ENCODE measurements at places on chromosomes 2 and 18.

- DNase-seq = no peak
These were observed 508.3 kb upstream of the MYT1L start for GRCh38 chr2:2839393-2839781.

DNA sequence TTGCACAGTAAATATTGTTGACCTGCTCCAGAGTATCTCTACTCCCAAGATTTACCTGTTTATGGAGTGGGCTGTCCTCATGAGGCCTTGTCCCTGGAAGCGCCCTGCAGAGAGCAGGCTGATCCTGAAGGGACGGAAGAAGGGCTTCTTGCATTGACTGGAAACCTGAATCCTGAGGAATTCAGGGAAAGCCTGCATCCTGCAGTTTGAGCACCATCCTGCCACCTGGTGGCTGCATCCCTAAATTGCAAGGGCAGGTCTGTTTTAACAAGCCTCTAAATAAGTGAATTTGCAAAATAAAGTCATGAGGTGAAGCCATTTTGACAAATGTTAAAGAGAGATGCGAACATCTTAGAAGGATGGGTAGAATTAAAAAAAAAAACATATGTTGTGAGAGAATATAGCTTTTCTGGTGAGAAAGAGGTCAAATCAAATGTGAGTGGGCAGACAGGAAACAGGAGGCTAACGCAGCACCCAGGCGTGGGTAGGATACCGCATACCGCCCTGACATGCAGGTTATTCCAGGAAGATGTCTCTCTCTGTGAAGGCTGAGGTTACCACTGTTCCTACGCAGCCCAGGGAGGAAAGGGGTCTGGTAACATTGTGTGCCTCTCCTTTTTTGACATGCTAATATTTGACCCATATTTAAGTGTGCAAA lies 754.9 kb downstream of the RNF144A start:
- DNase-seq = no peak

GRCh38 chr2:29382486-29382885 lies 267.3 kb downstream of the CLIP4 start:
- no peak for DNase-seq

DNA sequence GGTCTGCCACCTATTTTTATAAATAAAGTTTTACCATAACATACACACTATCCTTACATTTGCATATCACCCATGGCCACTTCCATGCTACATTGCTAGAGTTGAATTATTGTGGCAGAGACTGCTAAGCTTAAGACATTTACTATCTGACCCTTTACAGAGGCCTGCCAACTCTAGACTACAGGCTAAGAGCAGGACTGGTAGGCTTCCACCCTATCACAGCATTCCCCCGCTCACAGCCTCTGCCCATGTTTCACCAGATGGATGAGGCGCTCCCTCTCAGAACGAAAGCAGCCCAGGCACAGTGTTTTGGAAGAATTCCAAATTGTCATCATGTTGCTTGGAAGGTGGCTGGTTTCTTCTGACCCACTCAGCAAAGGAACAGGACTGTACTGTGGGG lies 91.7 kb upstream of the SLC35G4 start:
- no peak for DNase-seq

- no peak for DNase-seq
These were observed 21.9 kb downstream of the TMEM177 start for GRCh38 chr2:119700866-119701265.

GRCh38 chr2:189192766-189193165 lies 13.2 kb upstream of the COL5A2 start:
- DNase-seq = no peak

GRCh38 chr18:49177071-49177470 lies 226.3 kb upstream of the SMAD7 start:
- DNase-seq = no peak

- DNase-seq = no peak
These were observed 13.3 kb upstream of the ZEB2 start for GRCh38 chr2:144533221-144533620.

DNA sequence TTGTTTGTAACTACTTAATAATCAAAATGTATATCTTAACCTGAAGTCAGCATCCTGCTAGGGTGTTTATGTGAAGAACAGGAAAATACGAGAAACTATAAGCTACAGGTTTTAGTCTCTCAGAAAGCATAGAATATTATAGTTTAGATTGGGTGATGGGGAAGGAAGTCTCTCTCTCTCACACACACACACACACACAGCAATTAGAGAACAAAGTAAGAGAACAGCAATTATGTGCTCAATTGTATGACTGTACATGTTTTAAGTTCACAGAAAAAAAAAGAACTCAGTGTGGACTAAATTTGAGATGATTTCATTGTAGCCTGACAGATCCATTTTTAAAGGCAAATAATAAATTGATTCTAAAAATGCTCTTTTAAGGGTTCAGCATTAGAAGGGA lies 94.3 kb upstream of the ZNF516 start:
- DNase-seq = no peak

- no peak for DNase-seq
These were observed 125.4 kb upstream of the FOSL2 start for GRCh38 chr2:28267282-28267681.

GRCh38 chr2:231390667-231391066 lies 4.8 kb upstream of the B3GNT7 start:
- no peak for DNase-seq

- no peak for DNase-seq
These were observed 232.0 kb upstream of the NRXN1 start for GRCh38 chr2:51263951-51264350.

DNA sequence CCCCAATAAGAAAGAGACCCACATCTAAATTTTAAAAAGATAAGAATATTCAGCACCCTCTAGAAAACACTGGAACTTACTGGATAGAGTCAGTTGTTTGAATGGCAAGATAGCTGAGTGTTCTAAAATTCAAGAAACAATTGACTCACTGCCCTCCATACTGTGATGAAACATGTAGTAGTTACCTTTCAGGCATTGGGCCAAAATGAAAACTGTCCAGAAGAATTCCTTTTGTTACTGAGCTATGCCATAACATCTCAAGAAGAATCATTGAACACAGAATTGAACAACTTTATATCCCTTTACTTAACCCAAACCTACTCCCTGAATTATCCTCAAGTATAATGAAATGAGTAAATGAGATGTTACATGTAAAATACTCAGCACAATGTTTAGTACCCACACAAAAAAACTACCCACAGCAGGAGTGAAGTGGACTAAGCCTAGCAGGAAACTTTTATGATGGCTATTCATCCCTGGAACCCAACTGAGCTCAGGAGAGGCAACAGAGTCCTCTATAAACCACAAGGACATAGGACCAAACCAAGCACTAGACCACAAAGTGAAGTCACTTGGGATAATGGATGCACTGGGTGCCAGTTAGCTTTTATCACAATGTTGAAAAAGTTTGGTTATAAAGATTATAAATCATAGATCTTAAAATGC lies 32.7 kb downstream of the RBM43 start:
- no peak for DNase-seq

- no peak for DNase-seq
These were observed 934.8 kb upstream of the DDX18 start for GRCh38 chr2:116879650-116880160.

- DNase-seq = no peak
These were observed 486.1 kb upstream of the ID2 start for GRCh38 chr2:8195784-8196183.

DNA sequence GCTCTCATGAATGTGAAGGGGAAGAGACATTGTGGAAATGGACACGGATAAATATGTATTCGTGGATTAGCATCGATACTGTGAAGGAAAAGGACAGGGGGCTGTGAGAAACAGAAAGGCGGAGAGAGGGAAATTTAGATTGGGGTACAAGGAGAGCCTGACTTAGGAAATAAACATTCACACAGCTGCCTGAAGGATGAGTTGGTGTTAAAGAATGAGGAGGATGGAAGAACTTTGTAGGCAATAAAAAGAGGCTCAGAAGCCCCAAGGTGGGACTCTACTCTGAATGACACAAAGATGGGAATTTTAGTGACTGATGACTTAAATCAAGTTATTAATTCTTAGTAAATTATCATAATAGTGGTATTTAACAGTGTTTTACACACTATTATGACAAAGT lies 10.1 kb downstream of the MYO1B start:
- DNase-seq = no peak

GRCh38 chr2:189580658-189581353 lies at the start of gene SLC40A1:
Gene SLC40A1, minus strand, starts transcription at chr2:189580786. Its CDS starts 326 bp downstream, at chr2:189580460.
- DNase-seq = peak; percentile 49

DNA sequence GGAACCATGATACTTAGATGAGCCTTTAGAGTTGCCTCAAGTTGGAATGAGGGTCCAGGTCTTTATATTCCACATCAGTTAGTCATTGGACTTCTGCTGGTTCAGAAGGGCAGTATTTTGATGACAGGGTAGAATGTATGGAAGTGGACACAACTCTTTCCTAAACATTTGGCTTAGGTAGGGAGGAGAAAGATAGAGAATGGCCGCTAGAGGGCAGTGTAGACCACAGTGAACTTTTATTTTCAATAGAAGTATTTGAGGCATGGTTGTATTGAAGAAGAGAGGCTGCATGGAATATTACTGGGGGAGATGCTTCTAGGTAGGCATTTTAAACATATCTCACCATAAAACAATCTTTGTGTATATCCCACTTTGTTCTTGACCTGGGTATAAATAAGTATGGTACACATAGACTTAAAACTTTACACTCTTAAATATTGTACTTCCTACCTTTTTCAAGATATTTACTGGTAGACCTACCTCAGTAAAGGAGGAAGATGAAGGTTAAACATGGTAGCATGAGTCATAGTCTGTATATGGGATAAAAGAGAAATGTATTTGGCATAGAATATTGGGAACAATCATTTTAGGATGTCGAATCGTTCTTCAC lies 497.6 kb upstream of the FAM98A start:
- DNase-seq = peak; percentile 50

DNA sequence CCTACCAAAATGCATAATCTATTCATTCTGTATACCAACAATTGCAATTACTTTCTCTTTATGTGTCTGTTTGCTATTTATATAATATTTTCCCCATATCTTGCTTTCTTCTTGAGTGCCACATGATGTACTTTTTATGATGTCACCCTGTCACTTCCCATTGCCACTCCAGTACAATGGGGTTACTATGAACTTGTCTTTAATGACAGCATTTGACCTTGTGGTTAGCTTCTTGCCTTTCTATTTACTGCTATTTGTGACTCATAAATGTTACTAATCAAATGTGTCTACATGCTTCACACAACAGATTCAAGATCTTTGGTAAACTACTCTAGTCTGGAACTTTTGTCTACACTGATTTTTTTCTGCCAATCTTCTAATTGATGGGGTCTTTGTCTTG lies 486.3 kb downstream of the NR4A2 start:
- no peak for DNase-seq

GRCh38 chr18:40642692-40643229 lies 1312.3 kb upstream of the PIK3C3 start:
- DNase-seq = no peak

DNA sequence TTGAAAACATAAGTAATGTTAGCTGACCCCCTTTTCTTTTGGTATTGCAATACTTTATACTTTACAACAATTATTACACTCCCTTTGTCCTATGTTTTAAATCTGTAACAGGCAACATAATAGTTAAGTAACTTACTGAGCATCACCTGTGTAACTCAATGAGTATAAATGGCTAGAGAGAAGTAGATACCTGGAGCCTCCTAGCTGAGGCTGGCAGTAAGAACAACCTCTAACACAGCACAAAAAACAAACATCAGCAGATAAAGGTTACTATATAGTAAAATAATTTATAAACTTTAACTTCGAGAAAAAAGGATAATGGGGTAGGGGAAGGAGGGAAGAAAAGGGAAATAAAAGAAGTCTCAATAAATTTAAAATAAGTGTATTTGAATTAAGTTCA lies 73.1 kb upstream of the ST8SIA5 start:
- no peak for DNase-seq

GRCh38 chr2:160694631-160695030 lies 201.0 kb upstream of the RBMS1 start:
- no peak for DNase-seq

- DNase-seq = no peak
These were observed 278.9 kb upstream of the DLGAP1 start for GRCh38 chr18:4734021-4734420.

- DNase-seq = no peak
These were observed 116.4 kb downstream of the KCNJ3 start for GRCh38 chr2:154814856-154815255.

- no peak for DNase-seq
These were observed 37.9 kb upstream of the GPC1 start for GRCh38 chr2:240397542-240397916.

- no peak for DNase-seq
These were observed 69.6 kb downstream of the APLF start for GRCh38 chr2:68537011-68537410.

DNA sequence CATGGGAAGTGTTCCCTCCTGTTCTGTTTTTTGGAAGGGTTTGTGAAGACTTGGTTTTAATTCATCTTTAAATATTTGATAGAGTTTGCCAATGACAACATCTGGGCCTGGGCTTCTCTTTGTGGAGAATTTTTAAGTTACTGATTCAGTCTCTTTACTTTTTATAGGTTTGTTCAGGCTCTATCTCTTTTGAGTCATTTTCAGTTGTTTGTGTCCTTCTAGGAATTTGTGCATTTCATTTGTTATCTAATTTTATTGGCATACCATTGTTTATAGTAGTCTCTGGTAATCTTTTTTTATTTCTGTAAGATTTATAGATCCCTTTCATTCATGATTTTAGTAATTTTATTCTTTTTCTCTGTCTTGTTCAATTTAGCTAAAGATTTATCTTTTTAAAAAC lies 14.6 kb downstream of the SCLY start:
- no peak for DNase-seq

DNA sequence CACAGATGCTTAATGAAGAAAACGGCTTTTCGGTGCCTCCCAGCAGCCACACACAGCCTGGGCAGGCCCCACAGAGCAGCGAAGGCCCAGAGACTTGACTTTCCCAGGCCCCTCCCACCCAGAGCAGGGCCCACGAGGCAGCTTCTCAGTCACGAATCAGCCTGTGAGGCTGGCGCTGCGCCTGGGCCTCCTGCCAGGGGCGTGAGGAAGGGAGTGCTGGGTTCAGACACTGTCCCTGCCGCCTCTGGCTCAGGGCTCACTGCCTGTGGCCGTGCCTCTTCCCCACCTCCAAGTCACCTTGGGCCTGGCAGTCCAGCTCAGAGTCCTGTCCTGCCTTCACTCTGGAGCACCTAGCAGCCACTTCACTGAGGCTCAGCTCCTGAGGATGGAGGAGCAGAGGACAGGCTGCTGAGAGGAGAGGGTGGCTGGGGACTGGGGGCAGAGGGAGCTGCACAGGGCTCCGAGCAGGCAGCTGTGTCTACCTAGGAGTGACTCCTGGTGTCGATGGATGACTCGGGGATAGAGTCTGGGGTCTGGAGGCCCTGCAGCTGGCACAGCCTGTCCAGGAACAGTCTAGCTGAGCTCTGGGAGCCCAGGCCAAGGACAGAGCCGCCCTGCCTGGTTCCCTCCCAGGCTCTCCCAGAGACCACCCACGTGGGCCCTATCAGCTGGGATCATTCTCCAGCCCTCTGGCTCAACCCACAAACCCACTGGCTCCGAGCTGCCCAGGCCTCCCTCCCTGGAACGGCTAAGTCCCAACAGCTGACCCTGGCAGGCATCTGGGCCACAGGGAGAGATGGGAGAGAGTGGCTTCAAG lies 36.4 kb upstream of the FOSL2 start:
- peak; percentile 92 for DNase-seq

GRCh38 chr2:216315802-216316603 lies 56.3 kb downstream of the MARCHF4 start:
- peak; percentile 64 for DNase-seq

Data from AG10803 (cell line).